ENCODE measurements at places on chromosomes 16 and 17. TPM values are rescaled to one million over a fixed set of nuclear protein-coding genes. Genes with fewer than 3 reads are reported as not detected.

The STH gene
- total RNA-seq, result not detected

The CD19 gene
- not detected for total RNA-seq

The RUNDC3A gene
- total RNA-seq, result not detected

The KIFC3 gene
- 38.0 TPM for total RNA-seq

The TBC1D28 gene
- total RNA-seq, result not detected

The TMEM235 gene
- total RNA-seq, result not detected

The TBC1D3H gene
- total RNA-seq, result not detected

The LAT gene
- 0.99 TPM for total RNA-seq

The HS3ST4 gene
- total RNA-seq, result not detected

The CRHR1 gene
- total RNA-seq, result not detected

The CES1 gene
- 20.3 TPM for total RNA-seq

The RNU2-1 gene
- total RNA-seq, result not detected

The KRTAP3-1 gene
- total RNA-seq, result not detected

The MT1A gene
- 1.7 TPM for total RNA-seq

The EPOP gene
- 0.99 TPM for total RNA-seq

The GSDMA gene
- not detected for total RNA-seq

The TMC6 gene
- 1.0 TPM for total RNA-seq

The CD300H gene
- not detected for total RNA-seq

The NLRC3 gene
- total RNA-seq, result 0.15 TPM

The HID1 gene
- total RNA-seq, result 0.29 TPM

The MT1G gene
- not detected for total RNA-seq

The CFAP97D1 gene
- not detected for total RNA-seq

The PIRT gene
- total RNA-seq, result not detected

The CDH1 gene
- total RNA-seq, result not detected

The LRRC37A gene
- total RNA-seq, result 2.5 TPM

The MPP2 gene
- 4.3 TPM for total RNA-seq

The DRC3 gene
- total RNA-seq, result 0.83 TPM

The ZSWIM7 gene
- total RNA-seq, result 7.9 TPM

The IRX3 gene
- under 0.01 TPM for total RNA-seq

The PRR35 gene
- total RNA-seq, result not detected

The TBC1D3B gene
- 1.5 TPM for total RNA-seq

The RPL13 gene
- total RNA-seq, result 3,310 TPM

The OTOP2 gene
- not detected for total RNA-seq

The KRTAP4-4 gene
- total RNA-seq, result not detected

The IL21R gene
- 2.2 TPM for total RNA-seq

The DPEP3 gene
- total RNA-seq, result not detected

The HOXB1 gene
- not detected for total RNA-seq

The TMEM114 gene
- total RNA-seq, result not detected

The MARF1 gene
- total RNA-seq, result 20.1 TPM

The KRTAP4-5 gene
- total RNA-seq, result not detected

The KRT12 gene
- total RNA-seq, result not detected

The DNAH3 gene
- total RNA-seq, result not detected

The KCNJ18 gene
- not detected for total RNA-seq

The COPZ2 gene
- 56.3 TPM for total RNA-seq

The CD300LG gene
- not detected for total RNA-seq

The TVP23A gene
- total RNA-seq, result not detected

The EVPLL gene
- total RNA-seq, result not detected

The KRTAP2-4 gene
- total RNA-seq, result not detected

Data from smooth muscle cell of trachea (primary cell).